ENCODE measurements at places on chromosomes 5 and 9.

GRCh38 chr5:169458221-169458620 is 125.4 kb upstream of the SPDL1 start:
- DNase-seq, result no peak

DNA sequence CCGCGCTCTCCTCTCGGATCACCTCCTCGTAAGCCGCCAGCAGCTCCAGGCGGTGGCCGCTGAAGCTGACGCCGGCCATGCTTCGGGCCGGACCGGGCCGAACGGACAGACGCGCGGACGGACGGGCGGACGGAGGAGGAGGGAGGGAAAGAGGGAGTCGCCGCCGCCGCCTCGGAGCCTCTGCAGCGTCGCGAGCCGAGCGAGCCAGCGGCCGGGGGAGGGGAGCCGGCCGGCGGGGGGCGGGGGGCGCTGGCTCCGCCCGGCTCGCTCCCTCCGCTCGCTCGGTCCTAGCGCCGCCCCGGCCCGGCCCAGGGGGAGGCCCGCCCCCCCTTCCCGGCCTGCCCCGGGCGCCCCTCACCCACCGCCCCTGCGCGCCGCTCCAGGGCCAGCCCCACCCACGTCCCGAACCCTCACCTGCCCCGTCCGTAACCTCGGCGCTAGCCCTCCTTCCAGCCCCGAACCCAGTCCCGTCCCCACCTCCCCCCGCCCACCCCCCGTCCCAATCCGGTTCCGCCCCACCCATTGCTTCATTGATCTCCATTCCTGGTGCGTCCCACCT is at the start of gene DBN1:
Gene DBN1 (minus strand): TSS at position 192 of the 559 bp plus-strand sequence. CDS start 113 bp downstream, at position 79.
- DNase-seq, result no peak

GRCh38 chr9:96217294-96217707 is 84.7 kb downstream of the HSD17B3 start:
- no peak for DNase-seq

DNA sequence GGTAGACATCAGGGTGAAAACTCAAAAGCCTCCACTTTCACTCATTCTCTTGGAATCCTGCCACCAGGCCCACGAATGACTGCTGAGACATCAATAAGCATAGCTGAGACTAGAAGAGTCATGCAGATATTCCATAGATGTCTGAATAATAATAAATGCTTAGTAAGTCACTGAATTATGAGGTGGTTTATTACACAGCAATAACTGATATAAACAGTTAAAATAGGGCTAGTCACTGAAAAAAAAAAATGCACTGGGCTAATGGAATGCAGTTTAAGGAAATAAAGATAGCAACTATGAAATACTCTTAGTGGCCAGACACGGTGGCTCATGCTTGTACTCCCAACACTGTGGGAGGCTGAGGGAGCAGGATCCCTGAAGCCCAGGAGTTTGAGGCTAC is 262.8 kb upstream of the CDH6 start:
- no peak for DNase-seq

GRCh38 chr9:86775718-86776117 is 171.6 kb downstream of the GAS1 start:
- no peak for DNase-seq

GRCh38 chr9:503881-504852 is 289.5 kb downstream of the DOCK8 start:
- peak; percentile 63 for DNase-seq

GRCh38 chr5:1779782-1780613 is 19.6 kb downstream of the MRPL36 start:
- no peak for DNase-seq

DNA sequence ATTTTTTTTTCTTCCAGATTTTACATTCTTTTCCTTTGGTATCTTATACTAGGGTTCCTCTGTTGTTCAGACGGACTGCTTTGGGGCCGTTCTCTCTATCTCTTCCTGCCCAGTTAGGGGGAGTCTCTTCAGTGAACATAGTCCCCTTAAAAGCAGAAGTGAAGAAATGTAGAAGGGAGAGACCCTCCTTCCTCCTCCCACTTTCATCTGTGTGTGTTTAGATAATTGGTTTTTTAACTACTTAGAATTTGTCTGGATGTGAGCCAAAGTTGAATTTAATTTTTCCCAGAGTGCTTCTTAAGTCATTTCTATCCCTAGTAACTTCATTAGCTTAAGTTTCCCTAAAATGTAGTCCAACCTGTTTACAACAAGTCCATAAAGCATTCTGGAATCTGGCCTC is 167.5 kb downstream of the HACD4 start:
- DNase-seq, result no peak

DNA sequence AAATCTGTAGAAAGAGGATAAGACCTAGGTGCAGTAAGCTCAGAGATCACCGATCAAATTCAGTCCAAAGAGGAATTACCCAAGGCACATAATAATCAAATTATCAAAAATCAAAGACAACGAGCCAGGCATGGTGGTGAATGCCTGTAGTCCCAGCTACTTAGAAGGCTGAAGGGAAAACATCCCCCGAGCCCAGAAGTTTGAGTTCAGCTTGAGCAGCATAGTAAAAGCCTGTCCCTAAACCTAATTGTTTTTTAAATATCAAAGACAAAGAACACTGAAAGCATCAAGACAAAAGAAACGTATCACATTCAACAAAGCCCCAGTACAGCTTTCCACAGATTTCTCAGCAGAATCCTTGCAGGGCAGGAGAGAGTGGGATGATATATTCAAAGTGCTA is 122.9 kb downstream of the CEP120 start:
- no peak for DNase-seq

DNA sequence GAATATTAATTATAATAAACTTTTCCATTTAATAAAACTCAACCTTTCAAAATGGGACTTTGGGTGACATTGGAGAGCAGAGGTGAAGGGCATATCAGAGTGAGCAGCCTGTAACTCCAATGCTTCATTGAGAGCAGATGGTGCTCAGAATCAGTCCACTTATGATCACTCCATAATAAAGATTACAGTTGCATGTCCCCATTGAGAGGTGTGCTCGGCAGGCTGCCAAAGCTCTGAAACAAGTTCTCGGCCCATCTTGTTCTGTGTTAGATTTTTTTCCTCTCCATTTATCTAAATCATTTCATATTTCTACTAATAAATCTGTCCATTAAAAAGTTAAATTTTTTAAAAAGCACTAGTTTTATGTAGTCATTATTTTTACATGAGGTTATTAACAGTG is 1786.4 kb upstream of the WWC1 start:
- no peak for DNase-seq

DNA sequence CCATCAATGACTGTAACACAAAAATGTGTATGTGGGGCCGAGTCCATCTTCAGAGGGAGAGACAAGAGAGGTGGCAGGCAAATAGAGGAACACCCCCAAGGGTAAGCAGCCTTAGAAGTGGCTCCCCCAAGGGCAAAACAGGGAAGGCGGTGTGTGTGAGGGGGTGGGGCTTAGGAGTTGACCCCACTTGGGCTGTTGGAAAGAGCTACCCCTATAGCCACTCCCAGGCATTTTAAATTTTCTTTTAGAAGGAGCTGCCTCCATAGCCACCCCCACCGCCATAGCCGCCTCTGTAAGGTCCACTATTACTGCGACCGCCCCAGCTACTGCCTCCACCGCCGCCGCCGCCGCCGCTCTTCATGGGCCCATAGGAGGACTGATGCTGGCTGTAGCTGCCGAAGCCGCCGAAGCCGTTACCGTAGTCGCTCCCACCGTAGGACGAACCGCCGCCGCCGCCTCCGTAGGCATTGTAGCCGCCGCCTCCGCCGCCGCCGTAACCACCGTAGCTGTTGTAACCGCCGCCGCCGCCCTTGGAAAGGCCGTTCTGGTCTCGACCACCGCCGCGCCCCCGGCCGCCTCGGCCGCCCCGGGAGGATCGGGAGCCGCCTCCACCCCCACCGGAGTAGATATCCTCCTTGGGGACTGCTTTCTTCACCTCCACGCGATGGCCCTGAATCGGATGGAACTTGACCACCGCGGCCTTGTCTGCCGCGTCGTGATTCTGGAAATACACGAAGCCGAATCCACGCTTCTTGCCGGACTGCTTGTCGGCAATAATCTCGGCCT is 1.1 kb downstream of the HNRNPA0 start:
- DNase-seq, result peak; percentile 70

All from hematopoietic multipotent progenitor cell treated with erythropoietin and hydrocortisone succinate and interleukin-3 and kit ligand, for 8 days (in vitro differentiated cells).